NCI-H1092 treated with DMSO at 0.1 percent for 48 hours (cell line): ENCODE measurements at places on chromosomes 7 and 10.

- DNase-seq: no peak
Measured at GRCh38 chr7:96023387-96023786, 251.0 kb downstream of the DYNC1I1 start.

DNA sequence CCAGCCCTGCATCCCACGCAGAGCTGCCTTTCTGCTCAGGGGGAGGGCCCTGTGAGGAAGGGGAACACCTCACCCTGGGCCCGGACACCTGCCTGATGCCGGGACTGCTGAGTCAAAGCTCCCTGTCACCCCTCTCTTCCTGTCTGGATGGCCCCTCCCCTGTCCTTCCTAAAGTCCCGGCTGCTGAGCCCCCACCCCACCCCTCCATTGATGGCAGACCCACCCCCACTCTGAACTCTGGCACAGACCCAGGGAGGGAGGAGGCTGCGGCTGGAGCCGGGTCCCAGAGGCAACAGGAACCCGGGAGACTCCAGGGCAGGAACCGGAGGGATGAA is 78.7 kb downstream of the ELFN1 start:
- DNase-seq: no peak

- DNase-seq: no peak
Measured at GRCh38 chr10:17561111-17561510, 56.1 kb downstream of the HACD1 start.

- no peak for DNase-seq
Measured at GRCh38 chr10:70679498-70679897, 7.2 kb downstream of the ADAMTS14 start.

- DNase-seq: no peak
Measured at GRCh38 chr10:42475168-42476098, 162.9 kb downstream of the ZNF33B start.

GRCh38 chr7:71780282-71780681 is 631.9 kb downstream of the CALN1 start:
- no peak for DNase-seq

DNA sequence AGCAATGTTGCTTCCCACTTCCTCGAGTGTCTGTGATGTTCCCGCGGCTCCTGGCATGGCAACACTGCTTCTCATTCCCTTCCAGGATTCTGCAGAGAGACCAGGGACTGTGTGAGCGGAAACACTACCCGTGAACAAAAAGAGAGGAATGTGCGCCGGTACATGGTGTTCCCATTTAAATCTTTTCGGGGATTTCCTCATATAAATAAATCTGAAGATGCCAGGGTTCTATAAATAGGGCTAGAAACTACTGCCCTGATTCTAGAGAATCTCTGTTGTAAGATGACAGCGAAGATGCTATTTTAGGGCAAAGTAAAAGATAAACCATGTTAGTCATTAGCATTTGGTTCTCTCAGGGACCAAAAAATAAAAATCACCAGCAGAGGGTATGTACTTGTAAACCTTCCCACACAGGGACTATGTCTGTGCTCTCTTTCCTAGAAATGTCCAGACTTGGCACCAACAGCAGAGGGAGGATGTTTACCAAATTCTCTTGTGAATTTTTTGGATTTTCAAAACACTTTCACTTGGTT is 92.2 kb upstream of the DDC start:
- DNase-seq: no peak

DNA sequence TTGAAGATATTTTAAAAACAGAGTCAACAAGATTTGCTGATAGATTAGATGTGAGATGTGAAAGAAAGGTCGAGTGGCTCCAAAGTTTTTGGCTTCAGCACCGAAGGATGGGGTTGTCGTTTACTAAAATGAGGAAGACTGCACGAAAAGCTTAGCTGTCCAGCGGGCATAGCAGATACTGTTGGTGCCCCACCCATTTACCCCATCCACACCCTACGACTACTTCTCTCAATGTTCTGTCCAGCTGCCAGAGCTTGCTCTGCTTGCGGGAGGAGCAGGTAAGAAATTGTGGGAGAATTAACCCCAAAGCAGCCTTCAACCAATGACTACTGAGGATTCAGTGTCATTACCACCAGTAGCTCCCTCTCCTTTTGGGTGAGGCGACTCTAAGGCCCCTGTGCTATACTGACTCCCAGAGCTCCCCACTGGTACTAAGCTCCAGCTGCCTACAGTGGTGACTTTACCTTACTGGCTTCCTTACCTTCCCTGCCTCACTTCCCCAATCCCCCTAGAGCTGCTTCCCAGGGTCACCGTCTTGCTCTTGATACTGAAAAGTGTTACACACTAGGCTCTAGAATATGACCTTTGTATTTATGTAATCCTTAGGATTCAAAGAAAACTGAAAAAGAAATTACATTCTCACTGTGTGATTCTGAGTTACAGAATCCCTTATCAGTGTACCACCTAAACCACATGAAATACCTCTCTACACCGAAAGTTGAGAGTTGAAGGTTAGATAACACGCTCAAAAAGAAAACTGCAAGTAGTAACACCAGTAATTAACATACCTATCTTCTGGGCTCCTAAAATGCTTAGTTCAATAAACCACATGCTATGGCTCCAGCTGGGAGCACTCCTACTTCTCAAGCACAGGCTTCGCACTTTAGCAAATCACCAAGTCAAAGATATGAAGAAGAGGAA is 22.3 kb downstream of the CACUL1 start:
- DNase-seq: no peak

- DNase-seq: no peak
Measured at GRCh38 chr7:156475666-156476065, 164.9 kb upstream of the RNF32 start.

- DNase-seq: no peak
Measured at GRCh38 chr10:94240901-94241300, 121.8 kb downstream of the NOC3L start.

GRCh38 chr10:55287346-55287745 is 486.3 kb upstream of the PCDH15 start:
- DNase-seq: peak; percentile 14

DNA sequence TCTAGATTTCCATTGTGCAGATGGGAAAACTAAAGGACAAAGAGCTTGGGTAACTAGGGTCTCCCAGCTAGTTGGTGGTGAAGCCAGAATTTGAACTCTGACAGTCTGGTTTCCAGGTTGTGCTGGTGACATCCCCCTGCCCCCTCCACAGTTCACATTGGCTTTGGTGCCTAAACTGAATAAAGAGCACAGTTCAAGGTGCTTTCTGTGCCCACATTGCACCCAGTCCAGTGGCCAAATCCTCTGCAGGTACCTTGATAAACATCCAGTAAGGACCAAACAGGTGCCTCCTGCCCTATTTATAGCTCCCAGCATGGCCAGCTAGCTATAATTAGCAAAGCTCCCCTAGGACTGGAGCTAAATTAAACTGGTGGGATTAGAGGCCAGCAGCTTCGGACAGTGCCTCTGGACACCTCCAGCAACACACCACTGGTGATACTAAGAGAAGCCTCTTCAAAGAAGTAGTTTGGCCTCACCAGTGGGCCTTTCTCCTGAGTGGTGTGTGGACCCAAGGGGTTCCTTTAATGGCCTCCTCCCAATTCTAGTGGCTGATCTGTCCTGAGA is 59.9 kb downstream of the KCNMA1 start:
- no peak for DNase-seq

GRCh38 chr10:48551861-48552591 is 52.8 kb downstream of the ARHGAP22 start:
- peak; percentile 31 for DNase-seq

DNA sequence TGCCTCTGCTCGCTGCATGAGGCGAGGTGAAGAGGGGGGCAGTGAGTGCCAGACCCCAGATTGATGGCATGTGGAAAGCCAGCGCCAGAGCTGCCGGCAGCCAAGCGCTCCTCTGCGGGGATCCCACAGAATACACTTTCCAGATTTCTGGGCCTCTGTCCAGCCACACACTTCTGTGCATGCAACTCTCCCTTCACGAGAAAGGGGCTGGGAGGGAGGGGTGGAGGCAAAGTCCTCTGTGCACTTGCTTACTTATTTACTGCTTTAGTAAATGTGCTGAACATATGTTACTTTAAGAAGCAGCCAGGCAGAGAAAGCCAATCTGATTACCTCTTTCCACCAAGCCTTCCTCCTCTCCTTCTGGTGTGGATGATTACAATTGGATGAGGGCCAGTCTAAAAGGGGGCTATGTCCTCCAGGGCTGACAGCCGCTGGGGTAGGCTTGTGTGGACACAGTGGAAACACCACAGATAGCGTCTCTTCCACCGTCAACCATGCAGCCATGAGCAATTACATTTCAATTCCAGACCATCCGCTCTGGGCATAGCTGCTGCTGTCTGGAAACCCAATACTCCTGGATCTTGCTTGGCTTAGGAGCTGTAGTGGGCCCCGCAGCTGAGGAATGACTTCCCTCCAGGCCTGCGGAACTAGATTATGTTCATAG is 322.8 kb upstream of the ANKRD30A start:
- peak; percentile 44 for DNase-seq

DNA sequence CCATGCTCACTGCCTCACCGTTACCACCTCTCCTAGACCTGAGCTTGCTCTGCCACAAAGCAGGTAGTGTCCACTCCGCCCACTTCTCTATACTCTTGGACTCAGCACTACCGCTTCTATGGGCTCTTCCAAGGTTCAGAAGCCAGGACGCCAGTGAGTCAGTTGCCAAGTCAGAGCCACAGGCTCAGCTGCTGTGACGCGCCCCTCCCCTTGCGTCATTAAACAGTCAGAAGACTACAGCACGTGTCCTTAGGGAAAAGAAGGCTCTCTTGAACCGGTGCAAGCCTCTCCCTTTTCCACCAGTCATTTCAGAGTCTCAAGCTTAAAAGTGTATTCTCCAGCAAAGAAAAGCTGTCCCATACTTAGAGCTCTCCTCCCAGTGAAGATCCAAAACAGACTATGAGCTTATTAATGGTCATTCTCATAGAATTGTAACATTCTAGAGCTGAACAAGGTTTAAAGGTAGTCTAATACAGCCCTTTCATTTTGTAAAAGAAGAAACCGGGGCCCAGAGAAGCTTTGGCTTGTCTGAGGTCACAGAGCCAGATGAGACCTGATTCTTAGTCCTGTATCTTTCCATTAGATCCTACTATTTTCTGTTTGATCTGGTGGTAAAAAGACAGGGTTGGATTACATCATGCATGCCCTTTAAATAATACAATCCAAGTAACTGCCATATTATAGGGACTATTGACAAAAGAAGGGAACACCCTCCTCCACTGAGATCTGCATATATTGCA is 40.9 kb upstream of the MET start:
- DNase-seq: no peak

GRCh38 chr7:111952783-111953182 is 253.4 kb downstream of the DOCK4 start:
- DNase-seq: no peak

DNA sequence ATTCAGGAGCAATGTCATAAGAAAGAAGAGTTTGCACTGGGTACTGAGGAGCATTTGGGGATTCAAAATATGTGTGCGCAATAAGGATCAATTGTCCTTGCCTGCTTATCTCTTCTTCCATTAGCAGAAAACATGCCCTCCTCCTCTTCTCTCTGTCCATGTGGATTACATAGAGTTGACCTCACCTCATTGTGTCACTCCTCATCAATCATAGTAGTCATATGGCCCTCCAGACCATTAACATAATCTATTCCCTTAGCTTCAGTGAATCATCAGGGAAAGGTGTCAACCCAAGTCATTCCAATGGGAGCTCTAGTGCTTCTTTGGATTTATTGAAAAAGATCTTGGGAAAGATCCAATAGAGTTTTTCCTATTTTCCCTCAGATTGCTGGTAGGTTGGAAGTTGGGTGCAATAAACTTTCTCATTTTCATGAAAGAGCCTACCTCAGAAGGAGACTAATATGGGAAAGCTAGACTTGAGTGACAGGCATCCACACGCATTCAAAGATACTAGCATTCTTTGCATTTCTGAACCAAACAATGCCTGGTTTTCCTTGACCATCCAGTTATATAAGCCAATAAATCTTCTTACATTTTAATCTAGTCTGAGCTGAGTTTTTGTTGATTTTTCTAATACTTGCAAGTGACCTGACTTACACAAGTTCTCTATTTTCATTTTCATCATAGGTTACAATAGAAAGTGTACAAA is 71.5 kb upstream of the FAM13C start:
- no peak for DNase-seq

DNA sequence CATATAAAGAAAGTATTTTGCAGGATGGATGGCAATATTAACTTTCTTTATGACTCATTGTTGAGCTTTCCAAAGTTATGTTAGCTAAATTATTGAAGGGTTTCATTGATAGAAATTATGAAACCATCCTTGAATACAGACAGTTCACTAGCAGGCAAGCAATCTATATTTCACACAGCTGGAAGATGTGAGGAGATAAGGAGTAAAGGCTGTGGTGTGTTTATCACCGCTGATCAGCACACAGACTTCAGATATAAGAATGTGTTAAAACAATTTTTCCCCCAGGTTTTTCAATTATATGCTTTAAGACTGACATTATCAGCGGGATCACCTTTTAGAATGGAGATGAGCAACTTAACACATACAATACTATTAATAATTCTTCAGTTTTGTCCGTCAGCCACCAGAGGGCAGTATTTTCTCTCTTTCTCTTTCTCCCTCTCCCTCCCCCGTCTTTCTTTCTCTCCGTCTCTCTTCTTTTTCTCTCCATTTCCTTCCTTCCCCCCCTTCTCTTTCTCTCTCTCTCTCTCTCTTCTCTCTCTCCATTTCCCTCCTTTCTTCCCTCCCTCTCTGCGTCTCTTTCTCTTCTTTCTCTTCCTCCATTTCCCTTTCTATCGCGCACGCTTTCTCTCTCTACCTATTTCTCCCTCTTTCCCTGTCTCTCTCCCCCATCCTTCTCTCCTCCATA is 62.9 kb upstream of the FAM171A1 start:
- peak; percentile 49 for DNase-seq

DNA sequence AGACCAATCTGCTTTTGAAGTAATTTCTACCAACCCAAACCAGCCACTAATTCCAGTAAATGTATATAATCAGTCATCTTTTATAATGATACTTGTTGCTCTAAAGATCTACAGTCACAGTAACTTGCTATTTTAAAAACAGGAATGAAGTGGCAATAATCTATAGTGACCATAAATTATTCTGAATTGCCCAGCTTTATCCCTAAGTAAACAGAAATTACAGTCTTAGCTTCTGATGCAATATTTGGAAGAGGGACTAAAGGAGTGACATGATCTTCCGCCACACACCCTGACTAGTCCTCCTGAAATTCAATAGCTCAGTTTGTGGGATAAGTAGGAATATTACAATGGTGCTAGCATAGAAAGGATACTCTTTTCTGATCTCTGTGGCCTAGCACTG is 96.1 kb downstream of the ATE1 start:
- no peak for DNase-seq

DNA sequence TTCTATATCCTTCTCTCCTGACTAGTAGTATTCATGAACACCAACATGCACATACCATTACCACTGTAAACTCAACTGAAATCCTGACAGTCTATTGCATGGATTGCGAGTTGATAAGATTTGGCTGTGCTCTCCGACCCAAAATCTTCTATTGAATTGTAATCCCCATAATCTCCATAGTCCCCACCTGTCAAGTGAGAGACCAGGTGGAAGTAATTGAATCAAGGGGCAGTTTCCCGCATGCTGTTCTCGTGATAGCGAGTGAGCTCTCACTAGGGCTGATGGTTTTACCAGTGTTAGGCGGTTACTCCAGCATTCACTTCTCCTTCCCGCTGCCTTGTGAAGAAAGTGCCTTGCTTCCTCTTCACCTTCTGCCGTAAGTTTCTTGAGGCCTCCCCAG is 261.8 kb downstream of the PHF14 start:
- no peak for DNase-seq

- DNase-seq: no peak
Measured at GRCh38 chr7:32511791-32512190, 16.5 kb downstream of the AVL9 start.

GRCh38 chr7:111788286-111789047 is 226.2 kb upstream of the IMMP2L start:
- DNase-seq: no peak
